ENCODE measurements at places on chromosomes 6 and 20.

DNA sequence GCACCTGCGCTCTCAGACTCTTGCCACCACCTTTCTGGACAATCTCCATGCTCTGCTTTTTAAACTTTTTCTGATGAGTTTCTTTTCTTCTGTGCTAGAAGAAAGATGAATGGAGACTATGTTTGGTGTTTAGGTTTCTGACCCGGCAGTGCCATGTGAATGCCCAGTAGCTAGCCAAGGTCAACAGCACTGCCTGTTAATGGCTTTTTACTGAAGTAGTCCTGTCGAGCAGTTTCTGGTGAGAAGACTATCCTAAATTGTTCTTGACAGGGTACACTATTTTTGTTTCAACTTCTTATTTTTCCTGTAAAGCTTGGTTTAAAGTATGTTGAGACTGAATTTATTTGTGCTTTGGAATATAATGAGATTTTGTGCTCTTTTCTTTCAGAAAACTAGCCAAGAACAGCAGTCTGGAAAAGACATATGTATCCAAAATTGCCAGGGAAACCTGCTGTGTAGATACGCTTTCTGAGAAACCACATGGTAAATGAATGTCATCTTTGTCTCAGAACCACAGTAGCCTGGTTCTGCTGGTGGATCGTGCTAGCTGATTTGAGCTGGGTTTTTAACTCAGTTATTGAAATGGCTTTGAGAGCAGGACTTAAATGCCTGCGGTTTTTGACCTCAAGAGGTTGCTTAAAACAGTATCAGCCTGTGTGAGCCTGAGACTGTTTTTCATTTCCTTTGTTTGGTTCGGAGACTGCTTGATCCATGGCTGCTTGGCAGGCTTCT, 48.1 kb downstream of the KCNS1 start:
- peak; percentile 16 for DNase-seq

DNA sequence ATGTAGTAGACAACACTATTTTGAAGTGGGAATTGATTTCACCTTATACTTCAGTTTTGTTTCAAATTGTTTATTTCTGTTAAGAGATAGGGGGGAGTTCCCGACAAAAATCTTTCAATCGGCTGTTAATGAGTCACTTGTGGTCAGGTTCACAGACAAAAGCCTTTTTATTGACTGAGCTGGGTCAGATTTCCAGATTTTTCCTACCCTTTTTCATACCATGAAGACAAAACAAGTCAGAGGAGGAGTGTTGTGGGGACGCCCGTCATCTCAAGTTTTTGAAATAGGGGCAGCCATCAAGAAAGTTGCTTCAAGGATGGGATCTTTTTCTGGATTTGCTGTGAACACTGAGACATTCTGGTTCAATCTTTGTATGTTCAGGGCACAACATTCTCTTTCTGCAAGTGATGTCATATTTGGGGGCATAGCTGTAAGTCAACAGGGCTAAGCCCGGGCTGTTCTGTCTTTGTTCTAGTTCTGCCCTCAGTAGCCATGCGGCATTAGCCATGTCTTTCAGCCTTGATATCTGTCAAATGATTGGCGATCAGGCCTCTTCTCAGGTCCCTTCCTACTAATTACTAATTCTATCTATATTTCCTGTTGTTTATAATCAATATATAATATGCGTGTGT, 496.0 kb upstream of the MARCKS start:
- no peak for DNase-seq

GRCh38 chr6:23077772-23078171, 508.4 kb downstream of the HDGFL1 start:
- DNase-seq = no peak

DNA sequence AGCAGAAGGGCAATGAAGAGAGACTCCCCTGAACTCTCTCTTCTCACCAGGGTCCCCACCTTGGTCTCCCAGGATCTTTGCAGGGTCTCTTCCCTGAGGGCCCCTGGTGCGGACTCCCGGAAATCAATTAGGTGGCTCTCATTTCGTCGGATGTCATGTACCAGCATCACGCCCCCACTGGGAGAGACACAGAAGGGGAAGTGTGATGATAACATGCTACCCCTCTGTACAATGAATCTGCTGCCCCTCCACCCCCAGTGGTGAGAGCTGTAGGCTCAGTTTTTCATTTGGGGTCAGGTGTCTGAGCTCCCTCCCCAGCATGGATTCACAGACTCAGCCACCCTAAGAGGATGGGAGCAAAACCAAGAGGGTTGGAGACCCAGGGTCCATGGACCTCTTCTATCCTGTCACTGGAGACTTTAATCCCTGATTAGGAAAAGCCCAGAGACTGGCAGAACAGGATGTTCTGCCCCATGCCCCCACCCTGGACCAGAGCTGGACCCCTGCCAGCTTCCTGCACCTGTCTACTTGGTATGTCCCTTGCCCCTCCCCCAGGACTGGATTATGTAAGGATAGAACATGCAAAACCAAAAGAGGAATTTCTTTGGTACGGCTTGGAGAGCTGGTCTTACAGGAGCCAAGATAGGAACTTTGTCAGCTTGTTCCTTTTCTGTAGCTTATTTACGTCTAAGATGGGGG, 11.1 kb downstream of the GGT7 start:
- DNase-seq = no peak

DNA sequence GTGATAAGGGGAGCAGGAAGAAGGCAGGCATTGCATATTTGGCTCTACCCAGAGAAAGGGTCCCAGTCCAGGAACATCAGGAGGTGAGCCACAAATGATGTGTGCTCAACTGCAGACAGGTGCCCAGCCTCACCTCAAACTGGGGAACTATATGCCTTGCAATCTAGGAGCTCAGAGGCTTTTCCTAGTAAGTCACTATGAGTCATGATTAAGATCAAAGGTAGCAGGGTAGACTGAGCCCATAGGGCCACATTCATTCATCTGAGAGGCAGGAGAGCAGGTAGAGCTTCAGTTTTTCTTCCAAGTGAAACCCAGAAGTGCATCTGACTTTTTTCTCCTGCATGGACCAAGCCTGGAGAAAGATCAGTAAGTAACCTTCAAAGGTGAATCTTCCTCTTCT, 31.3 kb downstream of the MARCKS start:
- DNase-seq = no peak

- no peak for DNase-seq
Measured at GRCh38 chr6:143928853-143929252, 64.6 kb downstream of the ZC2HC1B start.

- peak; percentile 37 for DNase-seq
Measured at GRCh38 chr20:13995086-13995665, at the start of gene MACROD2. MACROD2 (plus strand) TSS chr20:13995516.

DNA sequence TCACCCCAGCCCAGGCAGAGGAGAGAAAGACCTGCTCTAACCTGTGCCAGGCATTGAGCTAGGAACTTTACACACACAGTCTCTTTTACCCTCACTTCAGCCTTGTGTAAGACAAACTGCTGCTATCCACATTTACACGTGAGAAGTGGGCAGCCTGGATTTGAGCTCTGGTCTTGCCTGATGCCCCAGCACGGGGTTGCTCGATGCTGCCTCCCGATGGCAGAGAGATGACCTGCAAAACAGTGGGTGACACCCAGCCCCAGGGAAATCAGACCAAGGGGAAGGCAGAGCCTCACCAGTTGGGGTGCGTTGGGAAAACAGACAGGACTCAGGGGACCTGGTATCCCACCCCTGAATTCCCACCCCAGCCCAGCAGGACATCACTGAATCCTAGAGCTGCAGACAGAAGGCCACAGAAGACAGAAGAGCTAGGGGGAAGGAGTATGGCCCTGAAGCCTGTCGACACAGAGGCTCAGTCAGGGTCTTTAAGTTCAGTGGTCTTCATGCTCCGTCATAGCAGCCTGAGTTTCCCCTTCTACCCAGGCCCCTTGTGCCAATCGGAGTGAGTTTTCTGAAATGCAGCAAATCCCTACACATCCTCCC, 990 bp downstream of the BPI start:
- DNase-seq = no peak

GRCh38 chr6:15776458-15776980, 113.7 kb upstream of the DTNBP1 start:
- no peak for DNase-seq

DNA sequence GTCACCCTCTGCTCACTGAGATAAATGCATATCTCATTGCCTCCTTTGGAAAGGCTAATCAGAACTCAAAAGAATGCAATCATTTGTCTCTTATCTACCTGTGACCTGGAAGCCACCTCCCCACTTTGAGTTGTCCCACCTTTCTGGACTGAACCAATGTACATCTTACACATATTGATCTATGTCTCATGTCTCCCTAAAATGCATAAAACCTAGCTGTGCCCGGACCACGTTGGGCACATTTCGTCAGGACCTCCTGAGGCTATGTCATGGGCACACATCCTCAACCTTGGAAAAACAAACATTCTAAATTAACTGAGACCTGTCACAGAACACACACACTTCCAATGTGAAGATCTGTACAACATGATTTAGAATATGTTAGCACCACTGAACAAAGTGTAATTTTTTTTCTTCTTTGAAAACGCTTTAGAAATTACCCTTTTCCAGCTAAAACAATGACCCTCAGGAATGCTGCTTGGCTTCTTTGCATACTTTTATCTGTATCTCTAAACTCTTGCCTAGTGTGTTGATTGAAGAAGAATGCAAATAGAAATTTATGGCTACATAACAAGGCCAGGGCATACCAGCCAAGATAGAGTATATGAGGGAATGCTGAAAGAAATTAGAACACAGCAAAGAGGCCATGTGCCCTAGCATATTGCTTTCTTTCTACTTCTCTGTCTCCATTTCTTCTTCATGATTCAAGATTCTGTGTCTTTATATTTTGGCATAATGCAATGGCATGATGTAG, 84.6 kb upstream of the DST start:
- DNase-seq = no peak

GRCh38 chr6:64330694-64331307, 695.2 kb downstream of the PHF3 start:
- DNase-seq = no peak

DNA sequence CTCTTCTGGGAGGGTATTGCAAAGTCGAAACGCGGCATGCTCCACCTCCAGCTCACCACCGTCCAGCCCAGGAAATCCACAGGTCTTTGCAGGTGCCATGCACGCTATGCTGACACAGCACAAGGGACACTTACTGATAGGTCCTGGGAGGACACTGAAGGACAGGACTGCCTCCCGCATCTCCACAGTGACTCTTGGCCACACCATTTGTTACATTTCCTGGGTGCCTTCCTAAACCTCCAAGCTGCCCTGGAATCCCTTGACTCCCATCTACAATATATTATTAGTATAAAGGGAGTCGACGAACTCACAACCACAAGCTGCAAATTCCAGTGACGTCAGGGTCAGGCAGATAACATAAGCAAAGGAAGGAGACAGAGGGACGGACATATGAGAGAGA, 106.9 kb downstream of the JPH2 start:
- no peak for DNase-seq

GRCh38 chr6:81938014-81938856, 185.8 kb upstream of the TENT5A start:
- DNase-seq = no peak

GRCh38 chr6:116561377-116562018, 7.9 kb downstream of the CALHM4 start:
- DNase-seq = peak; percentile 69

DNA sequence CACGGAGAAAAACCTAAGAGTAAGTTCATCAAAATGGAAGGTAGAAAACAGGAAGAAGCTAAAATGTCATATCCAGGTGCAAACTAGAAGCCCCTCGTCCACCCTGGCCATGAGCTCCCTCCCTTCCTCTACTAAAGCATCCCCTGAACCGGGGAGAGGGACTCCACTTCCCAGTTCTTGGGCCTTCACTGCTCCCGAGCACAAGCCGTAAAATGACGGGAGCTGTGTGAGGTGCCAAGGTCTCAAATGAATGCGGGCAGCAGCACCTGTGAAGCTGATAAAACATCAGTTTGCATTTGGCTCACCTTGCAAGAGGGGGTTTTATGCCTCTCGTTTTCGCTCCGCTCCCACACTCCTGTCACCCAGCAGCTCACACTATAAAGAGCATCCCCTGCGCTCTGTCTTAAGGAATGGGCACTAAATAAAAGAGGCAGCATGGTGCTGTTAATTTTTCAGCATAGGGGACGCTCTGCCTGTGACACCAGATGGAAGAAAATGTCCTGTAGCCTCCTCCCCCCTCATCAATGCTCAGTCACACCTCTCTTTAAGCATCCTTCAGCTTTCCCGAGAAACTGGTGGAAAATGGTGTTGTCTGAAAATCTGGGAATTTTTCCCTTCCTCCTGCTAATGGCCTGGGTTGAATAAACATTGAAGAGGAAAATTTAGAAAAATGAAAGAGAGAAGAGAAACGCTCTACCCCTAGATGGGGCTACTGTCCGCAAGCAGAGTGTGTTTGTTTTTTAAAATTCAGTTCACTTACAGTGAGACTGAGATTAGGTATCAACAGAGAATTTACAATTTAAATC, 563.0 kb upstream of the AGPAT4 start:
- no peak for DNase-seq

- no peak for DNase-seq
Measured at GRCh38 chr20:61979701-61980635, 85.7 kb downstream of the TAF4 start.

GRCh38 chr6:102216232-102216631, 822.7 kb downstream of the GRIK2 start:
- no peak for DNase-seq

- no peak for DNase-seq
Measured at GRCh38 chr6:170177772-170178560, 112.9 kb downstream of the DLL1 start.

DNA sequence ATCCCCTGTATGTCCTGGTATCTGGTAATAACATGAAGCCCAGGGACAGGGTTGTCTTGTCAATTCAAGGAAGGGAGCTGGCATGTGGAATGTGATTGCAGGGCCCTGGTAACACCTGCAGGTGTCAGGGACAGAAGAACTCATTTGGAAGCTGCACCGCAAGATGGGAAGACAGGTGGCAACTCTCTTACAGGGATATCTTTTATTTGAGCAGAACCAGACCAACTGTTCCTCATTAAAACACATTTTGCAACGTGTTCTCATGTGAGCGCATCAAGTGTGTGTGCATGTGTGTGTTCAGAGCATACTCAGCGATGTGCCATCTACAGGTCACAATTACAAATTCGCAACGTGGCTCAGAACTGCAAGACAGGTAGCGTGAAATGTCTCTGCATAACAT, 370.9 kb upstream of the SOX4 start:
- no peak for DNase-seq

DNA sequence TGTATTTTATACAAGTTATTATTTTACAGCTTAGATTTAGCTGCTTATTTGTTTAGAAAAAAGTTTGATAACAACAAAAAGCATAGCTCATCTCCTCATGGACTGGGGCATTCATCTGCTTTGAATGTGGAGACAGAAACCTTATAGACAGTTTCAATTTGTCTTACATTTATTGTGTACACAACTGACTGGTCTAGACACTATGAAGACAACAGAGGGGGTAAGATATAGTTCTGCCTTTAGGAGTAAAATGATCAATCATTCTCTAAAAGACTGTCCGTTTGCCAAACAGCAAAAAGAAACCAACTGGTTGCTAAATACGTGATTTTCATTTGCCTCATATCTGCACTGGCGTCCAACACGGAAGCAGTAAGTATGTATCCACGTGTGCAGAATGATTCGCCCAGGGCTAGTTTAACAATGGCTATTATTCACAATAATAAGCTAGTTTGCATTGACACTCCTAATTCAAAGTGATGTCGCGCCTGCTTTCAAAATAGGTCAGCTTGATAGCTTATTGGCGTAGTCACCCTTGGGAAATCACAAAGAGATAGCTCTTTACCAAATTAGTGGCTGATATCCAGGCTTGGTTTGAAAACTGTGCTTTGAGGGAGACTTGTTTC, 153.6 kb downstream of the BMP2 start:
- DNase-seq = no peak

GRCh38 chr6:1503811-1504210, 105.9 kb upstream of the FOXC1 start:
- DNase-seq = no peak
